ENCODE measurements at places on chromosomes 3 and 15. TPM values are rescaled to one million over a fixed set of nuclear protein-coding genes. Genes with fewer than 3 reads are reported as not detected.

SHC4 gene
- total RNA-seq = 2.5 TPM

GNAI2 gene
- 238 TPM for total RNA-seq

GRCh38 chr3:21747376-21747775 is 3.6 kb downstream of the ZNF385D start:
- no peak for DNase-seq
- H3K27ac ChIP-seq = no peak overlapping the region
- H3K4me1 ChIP-seq = no peaks in the 10 kb centered on the region
- H3K27me3 ChIP-seq = peaks cover 1% of the 10 kb centered on the region

GRCh38 chr3:160661660-160662059 is 15.3 kb upstream of the ARL14 start:
- no peak overlapping the region for H3K27ac ChIP-seq
- H3K36me3 ChIP-seq = no peaks in the 10 kb centered on the region
- H3K27me3 ChIP-seq = no peaks in the 10 kb centered on the region
- peaks cover 7% of the 10 kb centered on the region for H3K4me1 ChIP-seq
- no peak for DNase-seq

GRCh38 chr3:17605032-17605431 is 137.4 kb downstream of the TBC1D5 start:
- no peak for DNase-seq
- H3K36me3 ChIP-seq = peaks cover 16% of the 10 kb centered on the region
- no peaks in the 10 kb centered on the region for H3K27me3 ChIP-seq
- no peak overlapping the region for H3K27ac ChIP-seq
- peaks cover 6% of the 10 kb centered on the region for H3K4me1 ChIP-seq
- H3K4me3 ChIP-seq = no peak overlapping the region
